Anterior cingulate cortex (tissue), 58 donors: ENCODE measurements at places on chromosomes 12 and 14.
A peak's percentile ranks its signal among the peaks of the same experiment; 100 is the strongest.

DNA sequence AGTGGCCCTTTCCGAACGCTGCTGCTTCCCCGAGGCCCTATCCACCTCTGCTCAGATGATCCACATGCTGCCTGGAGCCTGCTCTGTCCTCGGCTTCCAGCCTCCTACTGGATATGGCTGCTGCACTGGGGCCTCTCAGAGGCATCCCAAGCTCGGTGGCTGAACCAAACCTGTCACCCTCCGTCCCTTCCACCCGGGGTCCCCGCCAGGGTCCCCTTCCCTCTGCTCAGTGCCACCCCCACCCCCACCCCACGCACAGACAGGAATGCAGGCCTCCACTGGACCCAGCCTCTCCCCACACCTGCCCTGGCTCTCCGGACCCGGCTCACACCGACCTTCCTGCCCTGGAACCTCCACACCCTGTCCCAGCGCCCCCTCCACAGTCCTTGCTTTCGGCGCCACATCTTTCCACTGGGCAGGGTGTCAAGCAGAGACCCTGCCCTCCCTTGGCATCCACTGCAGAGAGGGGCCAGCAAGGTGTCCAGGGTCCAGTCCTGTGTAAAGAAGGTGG lies 6.1 kb downstream of the CEP170B start:
- no peak for DNase-seq

- DNase-seq = no peak
Measured at GRCh38 chr12:29733060-29733459, 50.7 kb downstream of the TMTC1 start.

DNA sequence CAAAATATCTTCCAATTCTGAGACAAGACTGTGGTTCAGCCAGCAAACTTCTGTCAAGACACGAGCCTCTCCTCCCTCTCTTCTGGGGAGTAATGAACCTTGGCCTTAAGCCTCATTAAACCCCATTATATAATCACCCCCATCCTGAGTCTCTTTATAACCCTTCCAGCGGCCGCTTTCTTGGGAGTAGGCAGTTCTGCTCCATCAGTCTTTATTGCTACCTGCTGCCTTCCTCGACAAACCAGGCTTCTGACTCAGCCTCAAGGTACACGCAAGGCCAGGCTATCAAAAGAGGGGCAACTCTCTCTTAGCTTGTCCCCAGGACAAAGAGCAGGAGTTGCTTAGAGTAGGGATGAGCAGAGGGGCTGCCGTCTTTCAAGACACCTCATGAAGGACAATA lies 300.8 kb upstream of the NOS1 start:
- DNase-seq = no peak

- DNase-seq = no peak
Measured at GRCh38 chr14:50772412-50772811, 58.5 kb downstream of the NIN start.

- peak; percentile 4 for DNase-seq
Measured at GRCh38 chr14:80996049-80996901, 40.9 kb downstream of the TSHR start.
